H4 (cell line): ENCODE measurements at places on chromosomes 7 and 10. TPM values are rescaled to one million over a fixed set of nuclear protein-coding genes. Genes with fewer than 3 reads are reported as not detected.

The PDK4 gene
- 0.45 and 1.0 TPM in 2 replicates for total RNA-seq

The PILRA gene
- total RNA-seq, result 0.54 TPM in 1 of 2 replicates, not detected in the other

The ITGB8 gene
- 83.5 and 107 TPM in 2 replicates for total RNA-seq

The WDR86 gene
- total RNA-seq, result 0.88 TPM in 1 of 2 replicates, not detected in the other

The FAM25C gene
- not detected in 2 replicates for total RNA-seq

The WAC gene
- 39.5 and 47.1 TPM in 2 replicates for total RNA-seq

The HOXA3 gene
- total RNA-seq, result 1.1 and 5.5 TPM in 2 replicates

The TMEM130 gene
- total RNA-seq, result 1.2 and 2.5 TPM in 2 replicates

The SND1 gene
- total RNA-seq, result 153 and 157 TPM in 2 replicates

The ATRNL1 gene
- 4.9 and 5.8 TPM in 2 replicates for total RNA-seq

The RET gene
- 0.04 TPM in 1 of 2 replicates, not detected in the other for total RNA-seq

The SNX13 gene
- 65.9 and 77.7 TPM in 2 replicates for total RNA-seq

- no peak for DNase-seq
Observed at GRCh38 chr10:102431452-102432124, 786 bp downstream of the CUEDC2 start.

DNA sequence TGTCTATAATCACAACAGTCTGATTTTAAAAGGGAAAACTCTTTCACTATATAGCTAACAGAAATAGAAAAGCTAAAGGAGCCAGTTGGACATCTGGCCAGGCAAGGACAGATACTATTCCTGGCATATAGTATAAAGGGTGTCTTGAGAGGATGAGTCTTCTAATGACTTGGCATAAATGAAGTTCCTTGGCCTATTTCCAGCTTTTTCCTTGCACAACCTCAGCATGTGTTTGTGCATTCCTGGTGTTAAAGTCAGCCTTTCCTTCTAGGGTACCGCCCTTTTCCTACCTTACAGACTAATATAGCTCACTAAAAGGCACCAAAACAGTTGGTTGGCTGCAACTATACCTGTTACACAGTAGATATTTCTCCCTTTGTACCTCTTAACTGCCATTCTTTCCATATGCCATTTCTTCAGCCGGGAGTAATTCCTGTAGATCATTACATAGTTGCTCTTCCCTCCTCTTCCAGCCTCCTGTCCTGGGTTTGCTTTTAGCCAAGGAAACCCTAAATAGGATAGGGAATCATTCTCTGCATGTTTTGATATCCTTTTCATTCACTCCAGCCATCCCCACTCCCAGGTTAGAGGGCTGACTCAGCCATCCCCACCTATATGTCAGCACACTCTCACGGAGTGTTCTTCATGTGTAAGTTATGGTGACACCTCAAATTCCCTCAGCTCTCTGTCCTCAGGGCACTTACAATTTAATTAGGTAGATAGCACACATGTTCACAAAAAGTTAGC is 102.1 kb upstream of the MDFIC start:
- peak; percentile 92 for DNase-seq

GRCh38 chr10:121448766-121449421 is 149.3 kb downstream of the FGFR2 start:
- no peak for DNase-seq

DNA sequence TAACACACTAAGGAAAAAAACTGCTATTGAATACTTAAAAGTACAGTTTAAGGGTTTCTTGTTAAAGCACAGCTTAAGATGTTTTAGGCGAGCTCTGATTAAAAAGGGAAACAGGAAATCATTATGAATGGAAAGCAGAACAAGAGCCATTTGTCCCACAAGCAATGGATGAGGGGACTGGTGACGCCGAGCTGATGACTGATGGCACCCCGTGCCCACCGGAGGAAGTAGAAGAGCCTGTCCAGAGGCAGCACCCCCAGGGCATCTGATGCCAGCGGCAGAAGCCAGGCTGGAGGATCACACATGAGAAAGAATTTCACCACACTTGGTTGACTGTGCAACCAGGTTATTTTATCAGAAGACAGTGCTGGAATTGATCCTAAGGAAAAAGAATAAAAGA is 15.0 kb upstream of the INSIG1 start:
- DNase-seq, result no peak

DNA sequence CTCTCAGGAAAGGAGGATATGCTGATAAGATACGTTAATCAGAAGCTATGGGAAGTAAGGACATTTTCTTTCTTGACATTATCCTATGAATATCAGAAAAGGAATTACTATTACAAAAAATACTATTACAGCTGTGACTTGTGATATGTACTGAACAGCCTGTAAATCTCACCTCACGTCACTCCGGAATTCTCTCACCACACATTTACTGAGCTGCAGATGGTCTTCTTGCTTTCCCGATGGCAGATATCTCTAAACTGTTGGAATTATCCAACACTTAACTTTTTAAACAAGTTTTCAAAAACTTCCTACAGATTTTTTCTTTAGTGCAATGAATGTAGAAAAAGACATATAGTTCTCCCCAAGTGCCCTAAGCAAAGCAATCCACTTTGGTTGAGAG is 313.4 kb downstream of the GPR37 start:
- DNase-seq, result no peak

DNA sequence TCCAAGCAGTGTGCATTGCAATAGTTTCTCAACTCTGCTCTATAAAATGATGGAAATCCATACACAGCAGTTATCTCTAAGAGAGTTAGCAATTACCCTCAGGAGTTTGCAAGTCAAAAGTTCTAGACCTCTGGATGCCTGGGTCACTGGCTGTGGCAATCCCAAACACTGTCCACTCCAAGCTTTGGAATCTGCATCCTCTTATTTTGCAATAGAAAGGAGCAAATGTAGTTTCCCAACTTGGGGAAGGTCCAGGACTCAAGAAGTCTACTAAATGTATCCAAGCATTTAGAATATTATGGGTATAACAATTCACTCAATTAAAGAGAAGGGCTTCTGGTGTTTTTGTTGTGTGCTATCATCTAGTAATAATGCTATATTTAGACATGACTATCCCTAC is 131.3 kb upstream of the NRP1 start:
- no peak for DNase-seq

DNA sequence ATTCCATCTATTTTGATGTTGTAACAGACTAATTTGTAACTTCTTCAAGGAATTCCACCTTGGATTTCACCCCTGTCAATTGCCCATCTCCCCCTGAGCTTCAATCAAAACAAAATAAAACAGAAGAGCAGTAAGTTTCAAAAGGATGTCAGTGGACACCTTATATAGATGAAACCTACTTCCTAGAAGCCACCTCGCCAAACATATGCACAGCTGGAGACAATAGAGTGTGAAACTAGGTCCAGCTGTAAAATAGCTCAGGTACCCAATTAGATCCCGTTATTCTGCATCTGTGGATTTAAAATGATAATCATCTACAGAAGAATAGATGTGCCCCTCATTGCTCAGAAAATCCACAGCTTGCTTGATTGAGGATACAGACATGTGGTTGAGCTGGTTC is 598.6 kb downstream of the SH2D4B start:
- no peak for DNase-seq

- no peak for DNase-seq
Observed at GRCh38 chr10:1070919-1071318, 14.7 kb downstream of the WDR37 start.

DNA sequence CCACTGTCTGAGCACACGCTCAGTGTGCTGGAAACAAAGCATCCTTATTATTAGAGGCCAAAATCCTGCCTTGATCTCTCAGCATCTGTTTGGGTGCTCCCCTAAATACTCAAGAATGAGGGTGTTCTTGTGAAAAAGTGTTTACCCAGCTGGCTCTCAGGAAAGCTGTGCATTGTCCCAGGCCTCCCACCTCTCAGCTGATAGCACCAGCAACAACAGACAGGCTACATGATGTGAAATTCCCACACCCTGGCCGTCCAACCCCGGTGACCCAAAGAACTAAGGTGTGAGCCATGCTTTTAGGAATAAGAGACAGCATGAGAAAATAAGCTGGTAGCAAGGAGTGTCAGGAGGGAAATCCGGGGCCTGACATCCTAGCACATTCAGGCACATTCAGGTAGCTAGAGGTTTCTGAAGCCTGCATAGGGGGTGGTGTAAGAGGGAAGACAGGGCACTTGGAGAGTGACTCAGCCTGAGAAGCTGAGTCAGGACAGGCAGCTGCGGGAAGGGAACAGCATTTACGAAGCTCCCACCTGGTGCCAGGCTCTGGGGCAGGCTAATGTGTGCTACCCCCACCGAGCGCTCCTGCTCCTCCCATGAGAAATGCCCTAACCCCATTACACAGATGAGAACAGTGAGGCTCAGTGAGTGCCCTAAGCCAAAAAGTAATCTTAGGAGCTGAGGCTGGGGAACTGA is 205.6 kb downstream of the GRID1 start:
- no peak for DNase-seq

DNA sequence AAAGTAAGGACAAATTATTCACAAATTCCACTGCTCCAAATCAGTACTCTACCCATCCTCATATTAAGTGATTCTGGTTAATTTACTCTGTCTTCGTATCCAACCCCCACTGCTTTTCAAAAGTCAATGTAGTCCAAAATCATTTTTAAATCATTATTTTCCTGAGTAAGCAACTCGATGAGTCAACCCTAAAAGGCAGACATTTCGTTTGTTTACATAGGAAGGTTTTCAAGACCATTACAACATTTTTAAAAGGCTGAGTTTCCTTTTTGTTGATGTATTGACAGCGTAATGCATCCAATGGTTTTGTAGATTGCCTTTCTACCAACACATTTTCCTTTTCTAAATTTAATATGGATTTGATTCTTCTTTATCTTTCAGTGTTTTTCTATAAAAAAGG is 523.0 kb upstream of the ANKRD30A start:
- DNase-seq, result peak; percentile 18

GRCh38 chr10:63392224-63392623 is 73.6 kb downstream of the JMJD1C start:
- DNase-seq, result no peak

DNA sequence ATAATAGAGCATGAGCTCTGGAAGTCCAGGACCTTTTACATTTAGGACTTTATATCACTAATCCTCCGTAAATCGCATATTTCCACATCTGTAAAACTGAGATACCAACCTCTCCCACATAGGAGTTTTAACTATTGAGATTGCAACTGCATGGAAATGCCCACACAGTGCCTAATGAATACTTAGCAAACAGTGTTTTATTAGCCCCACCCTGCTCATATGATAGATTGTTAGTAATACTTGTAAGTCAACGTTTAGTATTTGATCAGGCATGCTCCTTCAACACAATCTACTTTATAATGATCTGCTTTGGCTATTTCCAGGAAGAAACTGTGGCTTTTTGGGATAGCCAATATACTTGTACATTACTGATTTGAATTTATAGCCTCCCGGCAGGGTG is 8.5 kb downstream of the PDZD8 start:
- DNase-seq, result no peak

DNA sequence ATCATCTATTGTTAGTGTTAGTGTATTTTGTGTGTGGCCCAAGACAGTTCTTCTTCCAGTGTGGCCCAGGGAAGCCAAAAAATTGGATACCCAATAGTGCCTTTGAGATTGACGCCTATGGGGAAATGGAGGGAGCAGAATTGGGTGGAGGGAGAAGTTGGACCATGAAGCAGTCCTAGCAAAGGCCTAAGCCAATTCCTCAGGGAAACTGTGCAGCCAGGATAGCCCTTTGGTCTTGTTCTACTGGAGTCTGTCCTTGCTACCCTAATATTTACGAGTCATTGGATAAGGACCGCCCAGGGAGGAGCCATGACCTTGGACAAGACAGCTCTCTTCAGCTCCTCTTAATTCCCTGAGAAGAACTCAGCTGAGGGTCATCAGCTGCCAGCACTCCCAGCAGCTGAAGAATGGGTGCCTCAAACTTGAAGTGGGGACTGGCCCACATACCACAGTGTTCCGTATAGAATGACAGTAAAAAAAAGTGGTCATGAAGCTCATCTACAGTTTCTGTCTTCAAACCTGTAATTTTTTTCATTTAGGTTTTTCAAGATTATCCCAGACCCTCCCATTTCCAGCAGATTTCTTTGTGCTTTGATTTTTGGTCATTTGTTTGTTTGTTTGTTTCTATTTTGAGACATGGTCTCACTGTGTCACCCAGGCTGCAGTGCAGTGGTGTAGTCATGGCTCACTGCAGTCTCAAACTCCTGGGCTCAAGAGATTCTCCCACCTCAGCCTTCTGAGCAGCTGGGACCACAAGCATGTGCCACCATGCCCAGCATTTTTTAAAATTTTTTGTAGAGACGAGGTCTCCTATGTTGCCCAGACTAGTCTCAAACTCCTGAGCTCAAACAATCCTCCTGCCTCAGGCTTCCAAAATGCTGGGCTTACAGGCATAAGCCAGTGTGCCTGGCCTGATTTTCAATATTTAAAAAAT is 81.2 kb downstream of the C1GALT1 start:
- no peak for DNase-seq

DNA sequence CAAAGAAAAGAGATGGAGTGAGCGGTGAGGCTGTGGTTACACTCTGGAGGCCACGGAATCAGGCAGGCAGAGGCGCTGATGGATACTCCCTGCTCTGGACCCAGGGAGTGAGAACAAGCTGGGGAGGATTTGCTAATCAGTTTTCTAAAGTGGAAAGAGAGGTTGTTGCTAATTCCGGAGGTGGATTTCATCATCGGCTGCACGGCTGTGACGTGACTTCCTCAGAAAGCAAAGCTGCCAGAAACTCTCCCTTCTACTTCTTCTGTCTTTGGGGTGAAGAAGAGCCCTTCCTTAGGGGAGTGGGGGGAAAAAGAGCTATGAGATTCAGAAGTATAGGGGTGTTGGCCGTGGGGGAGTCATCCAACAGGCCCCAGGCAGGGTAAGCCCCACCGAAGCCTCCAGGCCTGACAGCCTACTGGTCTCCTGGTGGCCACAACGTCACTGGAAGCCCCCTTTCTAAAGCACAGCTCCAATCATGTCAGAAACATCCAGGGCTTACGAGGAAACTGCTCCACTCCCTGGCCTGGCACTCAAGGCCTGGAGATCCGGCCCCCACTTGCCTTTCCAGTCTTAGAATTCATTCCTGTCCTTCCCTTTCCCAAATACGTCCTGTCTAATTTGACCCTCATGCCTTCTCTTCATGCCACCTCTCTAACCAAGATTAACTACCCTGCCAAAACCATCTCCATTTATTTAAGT is 114.5 kb downstream of the HIP1 start:
- peak; percentile 50 for DNase-seq

DNA sequence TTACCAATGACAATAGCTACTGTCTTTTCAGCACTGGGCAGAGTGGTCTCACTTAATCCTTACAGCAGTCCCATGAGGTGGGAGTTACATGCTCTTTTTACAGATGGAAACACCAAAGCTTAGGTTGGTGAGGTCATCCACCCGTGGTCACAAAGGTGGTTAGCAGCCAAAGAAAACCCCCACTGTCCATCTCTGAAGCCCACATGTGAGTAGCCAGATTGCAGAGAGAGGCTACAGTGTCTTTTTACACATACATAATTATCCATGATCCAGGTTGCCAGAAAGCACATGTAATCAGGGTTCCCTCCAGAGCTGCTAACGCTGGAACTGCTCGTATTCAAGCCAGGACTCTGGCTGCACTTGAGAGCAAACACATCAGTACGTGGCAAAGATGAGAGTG is 24.6 kb upstream of the ANKRD2 start:
- DNase-seq, result no peak
